ENCODE measurements at places on chromosomes 16 and 17.

- no peak for DNase-seq
Observed at GRCh38 chr16:5001571-5001970, 32.2 kb downstream of the NAGPA start.

DNA sequence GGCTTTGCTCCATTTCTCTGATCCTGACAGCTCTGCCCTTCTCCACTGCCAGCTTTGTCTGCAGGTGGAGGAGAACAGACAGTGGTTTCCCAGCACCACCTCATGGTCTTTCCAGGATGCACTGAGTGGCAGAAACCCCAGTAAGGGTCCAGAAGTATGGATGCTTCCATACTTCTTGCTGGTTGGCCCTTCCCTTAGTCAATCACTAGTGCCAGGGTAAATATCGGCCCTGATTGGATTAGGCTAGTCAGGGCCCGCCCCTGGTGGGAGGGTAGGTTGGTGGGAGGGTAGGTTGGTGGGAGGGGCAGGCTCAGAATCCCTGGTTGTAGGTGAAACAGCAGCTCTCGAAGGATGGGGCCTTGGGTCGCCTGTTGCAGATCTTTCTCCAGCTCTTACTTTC, 10.2 kb downstream of the RNF213 start:
- no peak for DNase-seq

DNA sequence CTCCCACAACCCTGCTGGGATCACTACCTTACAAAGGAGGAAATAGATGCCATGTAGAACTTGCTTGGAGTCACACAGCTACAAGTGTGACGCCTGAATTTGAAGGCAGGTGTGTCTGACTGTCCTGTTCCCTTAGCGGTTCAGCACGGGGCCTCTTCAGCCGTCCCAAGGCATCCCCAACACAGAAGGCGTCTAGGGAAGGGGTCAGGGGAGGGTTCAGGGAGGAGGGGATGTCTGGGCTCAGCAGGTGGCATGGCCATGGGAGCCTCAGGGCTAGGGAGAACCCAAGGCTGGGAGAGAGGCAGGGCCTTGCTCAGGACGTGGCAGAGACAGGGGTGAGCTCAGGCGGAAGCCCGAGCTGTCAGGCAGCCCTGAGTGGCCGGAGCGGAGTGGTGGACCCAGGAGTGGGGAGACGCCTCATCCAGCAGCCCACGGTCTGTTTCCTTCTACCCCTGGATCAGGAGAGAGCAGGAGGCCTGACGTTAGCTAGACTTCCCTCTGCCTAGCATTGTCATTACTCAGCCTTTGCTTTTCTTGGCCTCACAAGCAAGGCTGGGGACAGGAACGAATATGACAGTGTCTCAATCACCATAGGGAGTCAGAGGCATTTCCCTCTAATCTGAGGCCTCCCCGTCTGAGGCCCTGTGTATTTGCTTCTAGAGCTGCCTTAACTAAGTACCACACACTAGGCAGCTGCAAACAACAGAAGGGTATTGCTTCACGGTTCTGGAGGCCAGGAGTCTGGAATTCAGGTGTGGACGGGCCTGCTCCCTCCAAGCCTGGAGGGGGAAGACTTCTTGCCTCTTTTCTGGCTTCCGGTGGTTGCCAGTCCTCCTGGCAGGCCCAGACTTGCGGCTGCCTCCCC, 31.3 kb upstream of the ANKRD40CL start:
- no peak for DNase-seq

- no peak for DNase-seq
Observed at GRCh38 chr17:44214896-44215295, 4.6 kb downstream of the UBTF start.

DNA sequence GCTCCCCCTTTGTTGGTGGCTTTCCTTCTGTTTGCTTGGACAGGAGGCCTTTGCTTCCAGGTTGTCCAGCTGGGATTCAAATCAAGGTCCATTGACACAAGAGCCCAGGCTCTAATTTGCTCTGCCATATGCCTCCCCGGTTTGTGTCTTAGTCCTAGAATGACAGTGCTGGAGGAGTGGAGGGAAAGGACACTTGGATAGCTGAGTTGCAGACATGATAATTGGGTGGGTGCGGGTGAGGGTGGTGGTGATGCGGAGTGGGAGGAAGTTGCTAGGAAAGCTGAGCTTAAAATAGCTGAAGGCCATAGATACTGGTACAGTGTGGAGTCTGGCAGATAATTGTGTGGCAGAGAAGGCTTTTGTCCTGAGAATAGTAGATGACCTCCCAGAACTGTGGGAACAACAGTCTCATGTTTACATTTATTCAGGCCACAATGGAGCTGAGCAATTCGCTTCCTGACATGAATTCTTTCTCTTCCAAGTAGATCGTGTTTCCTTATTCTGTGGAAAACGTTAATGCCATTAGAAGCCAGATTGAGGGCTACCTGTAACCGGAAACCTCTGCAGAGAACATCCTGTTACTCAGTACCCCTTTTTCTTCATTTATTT, 23.8 kb downstream of the SEC14L1 start:
- DNase-seq: no peak

GRCh38 chr17:74779948-74780400, 3.8 kb upstream of the NAT9 start:
- peak; percentile 74 for DNase-seq

DNA sequence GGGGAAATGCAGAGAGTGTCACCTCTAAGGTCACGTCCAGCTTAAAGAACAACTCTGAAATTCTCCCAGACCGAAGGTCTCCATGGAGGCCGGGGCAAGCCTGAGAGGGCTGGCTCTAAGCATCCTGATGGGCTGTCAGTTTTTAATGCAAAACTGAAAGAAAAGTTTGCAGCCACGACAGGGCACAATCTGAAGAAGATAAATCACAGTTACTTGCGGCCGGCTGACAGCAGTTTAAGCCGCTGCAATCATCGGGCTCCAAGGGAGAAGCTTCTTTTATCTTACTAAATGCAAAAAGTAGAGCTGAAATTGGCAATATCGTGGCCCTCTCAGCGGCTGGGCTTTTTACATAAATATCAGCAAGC, 168.8 kb downstream of the CYLD start:
- no peak for DNase-seq

DNA sequence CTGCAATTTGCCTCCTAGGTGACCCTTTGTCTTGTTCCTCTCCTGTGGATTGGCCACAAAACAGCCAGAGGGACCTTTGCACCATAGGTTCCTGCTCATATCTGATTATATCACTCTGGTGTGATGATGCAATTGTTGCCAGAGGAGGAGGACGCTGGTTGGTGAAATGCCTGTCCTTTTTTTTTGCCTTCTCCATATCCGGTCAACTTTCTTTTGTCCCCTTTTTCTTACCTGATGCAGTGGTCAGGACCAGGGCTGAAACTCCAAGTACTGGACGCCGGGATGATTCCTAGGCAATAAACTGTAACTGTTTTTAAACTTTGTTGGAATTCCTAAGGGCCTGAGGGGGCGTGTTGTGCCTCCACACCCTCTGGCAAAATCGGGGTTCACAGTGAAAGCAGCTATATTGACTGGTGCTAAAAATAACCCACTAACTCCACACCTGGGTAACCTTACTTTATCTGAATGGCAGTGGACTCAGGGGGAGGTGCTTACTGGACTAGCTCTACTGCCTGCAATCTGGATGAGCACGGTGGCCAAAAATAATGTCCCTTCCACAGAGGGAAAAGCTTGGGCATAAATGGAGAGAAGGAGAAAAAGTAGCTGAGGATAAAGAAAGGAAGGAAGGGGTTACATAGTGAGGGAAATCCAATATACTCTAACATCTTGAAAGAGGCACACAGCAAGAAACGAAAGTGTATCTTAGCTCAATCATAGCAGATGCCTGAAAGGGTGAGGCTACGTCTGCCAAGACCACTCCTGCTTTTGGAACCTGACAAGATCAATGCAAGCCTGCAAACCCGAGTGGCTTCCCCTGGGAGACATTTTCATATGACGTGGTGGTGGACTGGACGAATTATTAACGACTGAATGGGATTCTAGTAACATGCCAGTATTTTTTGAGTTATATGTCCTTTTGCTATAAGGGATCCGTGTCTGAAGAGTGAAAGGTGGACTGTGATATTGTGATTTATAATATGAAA, 28.4 kb upstream of the ZNF423 start:
- DNase-seq: no peak

DNA sequence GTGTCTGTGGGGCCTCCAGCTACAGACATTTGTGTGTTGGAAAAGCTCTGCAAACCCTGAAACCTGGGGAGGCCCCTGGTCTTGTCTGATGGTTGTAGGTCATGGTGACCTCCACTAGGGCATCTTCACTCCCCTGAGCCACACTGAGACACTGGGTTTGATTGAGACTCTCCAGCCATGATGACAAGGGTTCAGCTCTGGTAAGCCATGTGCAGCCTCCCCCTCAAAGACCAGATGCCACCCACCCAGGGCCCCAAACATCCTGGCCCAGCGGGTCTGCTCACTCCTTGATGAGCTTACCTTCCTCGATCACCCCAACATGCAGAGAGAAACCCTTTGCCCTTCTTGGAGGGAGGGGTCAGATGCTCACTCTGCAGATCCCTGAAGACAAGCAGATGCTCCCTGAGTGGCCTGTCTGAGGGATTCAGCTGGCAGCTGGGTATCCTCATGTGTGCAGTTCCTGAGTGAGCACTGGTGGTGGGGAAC, 101.6 kb downstream of the METRNL start:
- no peak for DNase-seq

DNA sequence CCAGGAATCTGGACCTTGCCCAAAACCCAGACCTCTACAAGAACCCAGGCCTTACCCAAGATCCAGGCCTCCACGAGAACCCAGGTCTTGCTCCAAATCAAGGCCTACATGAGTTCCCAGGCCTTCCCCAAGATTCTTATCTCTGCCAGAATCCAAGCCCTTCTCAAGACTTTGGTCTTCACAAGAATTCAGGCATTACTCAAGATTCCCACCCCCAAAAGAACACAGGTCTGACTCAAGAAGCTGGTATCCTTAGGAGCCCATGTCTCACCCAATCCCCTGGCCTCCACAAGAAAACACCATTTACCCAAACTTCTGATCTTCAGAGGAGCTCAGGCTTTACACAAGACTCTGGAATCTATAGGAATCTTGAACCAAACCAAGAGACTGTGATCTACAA, 2.6 kb downstream of the SPEM3 start:
- DNase-seq: no peak

All from sigmoid colon (tissue), 7 donors.